ENCODE measurements at places on chromosomes 3 and 15.

GRCh38 chr3:171553086-171553485, 92.9 kb upstream of the TNIK start:
- DNase-seq, result no peak

DNA sequence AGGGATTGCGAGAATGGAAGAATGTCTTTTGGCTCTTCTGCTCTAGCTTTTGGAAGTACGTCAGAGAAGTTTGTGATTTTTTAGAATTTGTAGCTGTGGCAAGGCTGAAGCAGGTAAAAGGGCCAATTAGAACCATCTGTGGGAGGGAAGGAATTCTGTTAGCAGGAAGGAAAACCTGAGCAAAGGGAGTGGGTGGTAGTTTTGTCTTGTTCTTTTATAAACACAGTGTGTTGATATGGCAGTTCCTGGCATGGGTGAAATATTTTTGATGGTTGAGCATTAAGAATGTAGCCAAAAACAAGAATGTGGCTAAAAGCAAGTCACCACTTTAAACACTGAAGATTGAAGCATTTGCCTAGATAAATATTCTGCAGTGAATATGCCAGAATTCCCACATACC, 23.8 kb downstream of the DAG1 start:
- no peak for DNase-seq

GRCh38 chr3:82355228-82355627, 593.8 kb upstream of the GBE1 start:
- no peak for DNase-seq

DNA sequence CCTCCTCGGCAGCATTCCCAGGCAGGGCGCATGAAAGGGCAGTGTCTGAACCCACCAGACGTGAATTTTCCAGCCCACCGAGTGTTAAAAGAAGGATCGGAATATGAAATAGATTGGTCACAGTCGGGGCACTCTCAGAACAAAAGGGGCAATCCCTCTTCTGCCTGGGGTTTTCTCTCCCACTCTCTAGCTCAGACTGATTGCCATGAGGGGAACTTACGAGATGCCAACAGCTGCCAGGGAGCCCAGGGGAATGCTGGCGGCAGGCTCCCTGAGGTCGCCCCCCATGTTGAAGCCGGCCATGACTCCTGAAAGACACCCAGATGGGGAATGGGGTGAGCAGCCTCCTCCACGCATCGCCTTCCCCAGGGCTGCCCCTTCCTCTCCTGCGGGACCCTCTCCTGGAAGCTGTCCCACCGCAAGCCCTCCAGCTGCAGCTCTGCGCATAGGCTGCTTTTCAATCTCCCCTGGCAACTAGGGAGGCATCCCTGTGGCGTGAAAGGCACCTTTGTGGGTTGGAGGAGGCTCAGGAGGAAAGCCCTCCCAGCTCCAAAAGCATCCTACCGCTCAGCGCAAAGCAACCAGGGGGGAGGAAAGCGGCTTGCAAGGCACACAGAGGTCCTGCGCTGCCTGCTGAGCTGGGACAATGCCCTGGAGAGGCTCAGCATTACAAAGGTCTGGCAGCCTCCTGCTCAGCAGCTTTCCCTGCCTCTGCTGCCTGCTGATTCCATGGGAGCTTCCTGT, 64.8 kb upstream of the HEG1 start:
- DNase-seq, result no peak

DNA sequence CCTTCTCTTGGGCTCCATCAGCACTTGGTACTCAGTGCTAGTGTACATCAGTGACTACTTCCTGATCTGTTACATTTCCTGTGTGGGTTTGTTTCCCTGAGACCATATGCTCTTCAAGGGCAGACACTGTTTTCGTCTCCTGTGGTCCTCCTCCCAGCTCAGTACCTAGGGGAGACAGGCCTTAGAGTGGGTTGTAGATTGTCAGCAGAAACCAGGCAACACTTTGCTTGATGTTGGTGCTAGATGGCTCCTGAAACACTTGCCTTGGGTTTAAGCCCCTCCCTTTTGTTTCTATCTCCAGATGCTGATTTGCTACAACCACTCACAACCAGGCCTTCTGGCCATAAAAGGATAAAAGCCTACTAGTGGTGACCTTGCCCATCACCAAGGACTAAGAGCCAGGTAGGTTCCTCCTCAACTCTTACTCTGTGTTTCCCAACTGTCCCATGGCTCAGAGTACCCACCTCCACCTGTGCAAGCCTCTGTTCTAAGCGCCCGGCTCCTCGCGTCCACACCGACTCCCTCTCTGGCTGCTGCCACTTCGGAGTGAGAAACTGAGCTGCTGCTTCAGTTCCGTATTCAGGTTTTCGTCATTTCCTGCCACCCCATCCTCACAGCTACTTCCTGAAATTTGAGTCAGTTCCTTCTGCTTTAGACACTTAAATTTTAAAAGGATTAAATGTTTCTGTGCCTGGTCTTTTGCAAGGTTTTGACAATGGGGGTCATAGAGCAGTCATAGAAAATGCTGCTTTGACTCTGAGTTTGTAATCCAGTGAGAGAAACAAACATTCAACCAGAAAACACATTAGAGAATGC, at the start of gene HCLS1:
Gene HCLS1 (minus strand): TSS at position 548 of the 816 bp plus-strand sequence. CDS start 2,556 bp downstream, outside the sequence.
- no peak for DNase-seq

DNA sequence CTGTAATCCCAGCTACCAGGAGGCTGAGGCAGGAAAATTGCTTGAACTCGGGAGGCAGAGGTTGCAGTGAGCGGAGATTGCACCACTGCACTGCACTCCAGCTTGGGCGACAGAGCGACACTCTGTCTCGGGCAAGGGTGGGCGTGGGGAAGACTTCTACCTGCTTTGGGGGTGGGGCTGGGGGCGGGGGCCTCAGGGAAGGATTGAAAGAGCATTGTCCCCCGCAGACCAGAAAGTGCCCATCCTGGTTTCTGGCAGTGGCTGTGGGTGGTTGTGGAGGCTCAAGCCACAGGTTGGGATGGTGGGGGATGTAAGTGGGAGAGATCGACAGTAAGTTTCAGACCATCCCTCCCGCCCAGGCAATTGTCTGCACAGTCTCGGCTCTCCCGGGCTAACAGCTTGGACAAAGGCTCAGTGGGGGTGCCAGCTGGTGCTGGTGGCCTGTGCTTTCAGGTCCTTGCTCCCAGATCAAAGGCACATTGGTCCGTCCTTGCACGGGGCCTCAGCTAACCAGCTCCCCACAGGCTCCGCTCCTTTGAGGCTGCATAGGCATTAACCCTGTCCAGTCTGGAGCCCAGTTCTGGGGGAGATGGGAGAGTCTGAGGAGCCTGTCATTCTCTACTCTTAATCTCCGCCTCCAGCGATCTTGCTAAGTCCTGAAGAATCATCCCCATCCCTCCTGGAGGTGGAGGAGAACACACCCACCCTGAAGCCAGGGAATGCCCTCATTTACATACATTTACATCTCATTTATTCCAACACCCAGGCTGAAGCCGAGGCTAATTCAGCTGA, 8.6 kb downstream of the SCN5A start:
- no peak for DNase-seq
